ENCODE measurements at places on chromosomes 6 and 20.
A peak's percentile ranks its signal among the peaks of the same experiment; 100 is the strongest.

DNA sequence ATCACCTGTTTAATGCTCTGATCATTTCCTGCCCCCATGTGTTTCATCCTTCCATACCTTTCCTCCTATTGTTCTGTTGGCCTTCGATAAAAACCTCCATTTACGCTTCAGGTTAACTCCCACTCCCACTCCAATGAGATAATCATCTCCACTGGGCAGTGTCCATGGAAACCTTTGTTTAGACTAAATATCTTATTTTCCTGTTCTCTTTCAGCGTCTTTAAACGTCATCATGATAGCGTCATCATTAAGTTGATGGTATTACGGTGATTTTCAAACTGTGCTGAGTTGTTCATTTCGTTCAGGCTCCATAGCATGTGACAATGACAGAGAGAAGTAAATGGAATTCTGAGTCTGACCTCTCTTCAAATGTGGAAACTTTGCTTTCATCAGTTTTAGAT lies 970.5 kb upstream of the SLC35B3 start:
- DNase-seq, result no peak

- no peak for DNase-seq
These were observed 76.4 kb downstream of the PHACTR2 start for GRCh38 chr6:143754204-143754603.

DNA sequence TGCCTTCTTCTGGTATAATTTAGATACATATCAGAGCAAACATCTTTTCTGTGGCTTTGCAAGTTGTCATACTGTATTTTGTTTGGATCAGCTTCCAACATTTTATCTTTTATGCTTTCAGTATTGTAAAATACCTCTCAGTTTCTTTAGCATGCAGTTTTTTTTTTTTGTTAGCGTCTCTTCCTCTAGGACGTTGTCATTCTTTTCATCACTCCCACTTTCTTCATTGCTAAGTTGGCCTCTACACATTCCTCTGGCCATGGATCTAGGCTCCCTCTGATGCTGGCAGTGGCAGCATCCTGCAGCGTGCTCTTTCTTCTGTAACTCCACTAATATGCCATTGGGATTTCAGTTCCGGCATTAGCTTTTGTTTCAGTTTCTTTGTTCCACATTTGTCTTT lies 21.7 kb downstream of the RPRD1B start:
- DNase-seq, result no peak

GRCh38 chr20:36745927-36746659 lies at the start of gene NDRG3:
Gene NDRG3, minus strand, starts transcription at chr20:36746090. Its CDS starts 24,355 bp downstream, at chr20:36721735.
- peak; percentile 96 for DNase-seq

DNA sequence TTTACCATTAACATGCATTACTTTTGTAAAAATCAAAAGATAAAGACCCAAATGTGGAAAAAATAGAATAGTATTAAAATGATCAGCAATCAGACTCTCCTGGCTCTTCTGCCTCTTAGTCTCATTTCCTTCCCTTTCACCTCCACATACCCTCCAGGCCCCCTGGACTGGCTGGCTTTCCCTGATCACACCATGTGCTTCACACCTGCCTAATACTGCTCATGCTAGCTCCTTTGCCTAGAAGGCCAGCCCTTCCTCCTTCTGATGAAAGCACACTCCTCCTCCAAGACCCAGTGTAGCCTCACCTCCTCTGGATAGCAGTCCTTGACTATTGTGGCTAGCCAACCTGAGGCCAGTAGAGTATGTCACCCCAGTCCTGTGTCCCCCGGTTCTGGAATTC lies 182.0 kb upstream of the HEY2 start:
- DNase-seq, result no peak

DNA sequence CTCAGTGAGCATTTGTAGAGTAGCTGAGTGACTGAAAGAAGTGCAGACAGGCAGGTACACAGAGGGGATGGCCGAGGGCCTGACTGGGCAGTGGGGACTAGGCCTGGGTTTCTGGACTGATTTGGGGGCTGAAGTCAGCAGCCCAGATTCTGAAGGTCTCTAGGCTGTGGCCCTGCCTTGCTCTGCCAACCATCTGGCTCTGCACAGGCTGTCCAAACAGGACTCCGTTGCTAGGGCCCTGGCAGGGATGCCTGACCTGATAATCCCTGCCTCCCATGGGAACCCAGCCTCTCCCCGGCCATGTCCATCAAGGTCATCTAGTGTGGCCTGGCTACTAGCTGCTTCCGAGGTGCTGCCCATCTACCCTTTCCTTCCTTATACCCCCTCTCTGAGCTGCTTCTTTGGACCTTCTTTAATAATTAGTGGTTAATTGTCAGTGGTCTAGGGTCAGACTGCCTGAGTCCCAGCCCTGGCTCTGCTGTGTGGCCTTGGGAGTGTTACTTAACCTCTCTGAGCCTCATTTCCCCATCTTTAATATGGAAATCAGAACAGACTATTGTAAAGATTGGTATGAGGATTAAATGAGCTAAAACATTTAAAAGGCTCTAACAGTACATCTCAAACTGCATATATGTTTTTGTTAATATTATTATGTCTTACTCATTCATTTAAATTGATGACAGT lies 137.9 kb downstream of the VEGFA start:
- DNase-seq, result no peak

DNA sequence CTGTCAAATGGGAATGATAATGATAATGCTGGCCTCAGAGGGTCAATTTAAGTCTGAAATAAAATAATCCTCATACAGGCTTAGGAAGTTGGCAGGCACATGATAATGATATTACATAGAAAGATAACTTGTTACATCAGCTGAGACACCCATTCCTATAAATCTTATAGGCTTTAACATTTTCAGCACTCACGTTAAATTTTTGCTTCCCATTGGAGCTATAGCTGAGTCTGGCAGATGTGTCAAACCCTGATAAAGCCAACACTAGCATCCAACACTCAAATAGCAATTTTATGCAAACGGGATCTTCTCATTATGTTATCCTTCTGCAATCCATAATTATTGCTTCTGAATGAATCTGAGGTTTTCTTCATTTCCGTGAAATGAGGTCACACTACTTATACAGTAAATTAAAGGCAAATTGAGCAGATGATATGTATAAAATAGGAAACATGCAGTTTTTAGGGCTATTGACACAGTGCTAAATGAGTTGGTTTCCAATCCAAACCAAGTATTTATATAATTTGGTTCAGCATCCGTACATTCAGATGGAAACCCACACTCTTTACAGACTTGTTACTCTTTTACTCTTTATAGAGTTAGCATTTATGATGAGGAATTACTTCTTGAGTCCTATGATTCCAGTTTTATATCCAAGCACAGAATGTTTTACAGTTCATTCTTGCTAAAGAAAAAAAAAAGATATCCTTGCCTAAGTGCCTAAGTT lies 481.6 kb downstream of the BTBD3 start:
- no peak for DNase-seq

GRCh38 chr6:33428966-33429749 lies 9.3 kb downstream of the SYNGAP1 start:
- no peak for DNase-seq

- DNase-seq, result no peak
These were observed 516.5 kb downstream of the PRKN start for GRCh38 chr6:162211022-162211421.

- DNase-seq, result no peak
These were observed 60.9 kb upstream of the PRL start for GRCh38 chr6:22357724-22358189.

DNA sequence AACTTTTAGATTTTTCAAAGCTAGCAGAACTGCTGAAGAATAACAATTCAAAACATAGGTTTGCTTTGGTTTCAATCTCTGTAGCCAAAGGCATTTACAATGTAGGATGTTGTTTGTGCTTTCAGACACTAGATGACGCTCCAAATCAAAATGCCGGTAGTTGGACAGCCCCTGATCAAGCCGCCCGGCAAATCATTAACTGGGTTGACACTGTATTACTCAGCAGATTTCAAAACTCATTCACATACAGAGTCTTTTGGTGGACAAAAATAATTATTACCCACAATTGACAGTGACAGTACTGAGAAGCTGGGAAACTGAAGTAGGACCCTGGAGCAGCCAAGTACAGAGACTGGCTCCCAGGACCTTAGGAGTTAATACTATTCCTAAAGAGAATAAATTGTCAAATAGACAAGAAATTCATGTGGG lies 21.3 kb upstream of the HFE start:
- DNase-seq, result peak; percentile 74

DNA sequence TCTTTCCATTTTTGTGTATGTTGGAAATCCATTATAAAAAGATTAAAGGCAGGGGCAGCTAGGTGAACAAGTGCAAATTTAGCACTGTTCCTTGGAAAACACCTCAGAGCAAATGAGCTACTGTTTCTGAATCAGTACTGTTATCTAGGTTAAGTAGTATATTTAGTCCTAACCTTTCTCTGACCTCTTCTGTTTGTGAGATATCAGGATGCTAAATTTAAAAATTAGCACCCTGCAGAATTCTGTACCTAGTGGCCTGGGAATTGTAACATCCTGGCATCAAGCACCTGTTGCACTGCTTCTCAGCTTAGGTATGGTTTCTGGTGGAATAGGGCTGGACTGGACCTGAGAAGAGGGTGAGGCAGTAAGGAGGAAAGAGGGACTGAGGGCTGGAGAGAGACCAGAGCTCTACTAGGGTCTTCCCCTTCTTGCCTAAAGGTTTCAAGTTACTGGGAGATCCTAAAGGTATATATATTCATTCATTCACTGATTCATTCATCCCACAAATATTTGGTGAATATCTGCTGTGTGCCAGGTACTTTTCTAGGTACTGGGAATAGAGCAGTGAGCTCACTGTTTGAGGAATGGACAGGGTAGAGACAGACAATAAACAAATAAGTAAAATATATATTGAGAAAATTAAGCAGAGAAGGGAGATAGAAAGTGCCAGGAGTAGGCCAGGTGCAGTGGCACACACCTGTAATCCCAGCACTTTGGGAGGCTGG lies 5.2 kb downstream of the ZNF76 start:
- no peak for DNase-seq

GRCh38 chr6:170178561-170179477 lies 112.1 kb downstream of the DLL1 start:
- DNase-seq, result peak; percentile 59

- DNase-seq, result no peak
These were observed 28.6 kb upstream of the CDKN1A start for GRCh38 chr6:36649701-36650484.

GRCh38 chr6:46628498-46628897 lies 24.1 kb downstream of the CYP39A1 start:
- no peak for DNase-seq

GRCh38 chr6:164927288-164928056 lies 381.9 kb downstream of the C6orf118 start:
- DNase-seq, result peak; percentile 42

- no peak for DNase-seq
These were observed 56.7 kb downstream of the GMPR start for GRCh38 chr6:16295060-16295459.

DNA sequence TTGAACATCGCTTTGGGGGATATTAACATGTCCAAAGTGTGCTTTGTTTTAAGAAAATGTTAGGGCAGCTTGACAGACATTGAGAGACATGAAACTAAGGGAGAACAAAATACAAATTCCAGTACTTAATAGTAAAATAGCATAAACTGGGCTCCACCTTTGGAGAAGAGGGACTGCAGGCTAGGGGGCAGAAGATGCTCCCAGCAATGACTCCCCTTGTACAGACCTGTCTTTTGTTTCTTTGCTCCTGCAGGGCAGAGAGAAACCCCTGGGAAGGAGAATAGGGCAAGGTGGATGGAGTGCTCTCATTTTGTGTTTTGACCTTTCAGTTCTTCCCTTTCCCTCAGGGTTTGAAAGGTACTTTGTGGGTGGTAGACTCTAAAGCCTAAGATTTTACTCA lies 115.6 kb upstream of the PLCB4 start:
- DNase-seq, result no peak

GRCh38 chr6:107360476-107360875 lies 98.9 kb downstream of the PDSS2 start:
- DNase-seq, result no peak

DNA sequence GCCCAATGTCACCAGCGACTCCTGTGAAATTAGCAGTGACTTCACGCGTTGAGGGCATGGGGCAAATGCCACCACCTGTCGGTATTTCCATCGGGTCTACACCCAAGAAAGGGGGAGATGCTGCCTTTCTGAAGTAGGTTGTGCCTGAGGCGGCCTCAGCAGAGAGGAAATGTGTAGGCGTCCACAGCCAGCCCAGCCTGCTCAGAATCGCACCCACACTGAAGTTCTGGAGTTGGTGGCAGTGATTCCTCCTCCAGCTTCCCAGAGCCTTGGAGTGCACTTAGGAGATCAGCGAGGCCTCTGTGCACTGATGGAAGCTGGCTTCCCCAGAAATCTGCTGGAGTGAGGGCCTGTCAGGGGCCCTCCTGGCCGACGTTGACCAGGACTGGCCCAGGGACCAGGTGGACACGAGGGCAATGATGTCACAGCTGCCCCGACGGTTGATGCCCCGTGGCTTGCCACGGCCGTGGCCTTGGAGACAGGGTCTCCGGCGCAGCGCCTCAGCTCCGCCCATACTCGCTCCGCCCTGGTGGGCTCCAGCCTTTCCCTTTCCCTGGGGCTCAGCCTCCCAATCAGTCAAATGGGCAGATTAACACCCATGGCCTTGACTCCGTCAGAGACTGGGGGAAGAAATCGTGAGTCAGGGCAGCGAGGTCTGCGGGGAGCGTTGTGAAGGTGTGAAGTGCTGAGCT lies 484.8 kb downstream of the PREX1 start:
- DNase-seq, result no peak

- DNase-seq, result peak; percentile 92
These were observed 30.0 kb upstream of the AKIRIN2 start for GRCh38 chr6:87731818-87732661.

GRCh38 chr6:53530780-53531386 lies 14.0 kb downstream of the GCLC start:
- DNase-seq, result no peak

DNA sequence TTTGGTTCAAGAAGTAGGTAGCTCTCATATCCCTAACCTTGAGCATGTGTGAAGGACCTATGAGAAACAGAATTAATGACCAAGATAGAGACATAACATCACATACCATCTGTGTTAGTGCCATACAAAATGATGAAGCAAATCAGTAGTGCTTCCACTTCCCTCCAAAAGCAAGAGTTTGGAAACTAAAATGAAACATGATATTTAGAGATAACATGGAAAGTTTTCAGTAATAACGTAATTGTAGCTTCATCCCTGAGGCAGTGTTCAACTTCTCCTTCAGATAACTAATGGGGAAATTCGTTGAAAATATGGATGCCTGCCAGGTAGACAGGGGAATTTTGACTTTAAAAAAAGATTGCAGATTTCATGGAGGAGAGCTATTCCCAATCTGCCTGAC lies 248.4 kb upstream of the IRAK1BP1 start:
- no peak for DNase-seq

- no peak for DNase-seq
These were observed 105.4 kb downstream of the REV3L start for GRCh38 chr6:111377558-111378120.

- no peak for DNase-seq
These were observed 146.3 kb downstream of the MANEA start for GRCh38 chr6:95723638-95724037.

GRCh38 chr20:46022411-46023147 lies 6.4 kb upstream of the SLC12A5 start:
- peak; percentile 74 for DNase-seq

All from left colon (tissue), 2 donors.